H7 (cell line): ENCODE measurements at places on chromosomes 11 and 22. TPM values are rescaled to one million over a fixed set of nuclear protein-coding genes. Genes with fewer than 3 reads are reported as not detected.

The GNAZ gene
- 18.0 and 24.4 TPM in 2 replicates for total RNA-seq

The MYBPC3 gene
- total RNA-seq = not detected in 2 replicates

The CEP126 gene
- 0.48 and 0.59 TPM in 2 replicates for total RNA-seq

The CYP2D6 gene
- 1.0 and 1.4 TPM in 2 replicates for total RNA-seq

The TIMM10B gene
- total RNA-seq = 23.1 and 24.9 TPM in 2 replicates

The KRTAP5-10 gene
- total RNA-seq = 0.14 TPM in 1 of 2 replicates, not detected in the other

The WT1 gene
- total RNA-seq = 0.10 TPM in 1 of 2 replicates, not detected in the other
